ENCODE measurements at places on chromosomes 3 and 15.

DNA sequence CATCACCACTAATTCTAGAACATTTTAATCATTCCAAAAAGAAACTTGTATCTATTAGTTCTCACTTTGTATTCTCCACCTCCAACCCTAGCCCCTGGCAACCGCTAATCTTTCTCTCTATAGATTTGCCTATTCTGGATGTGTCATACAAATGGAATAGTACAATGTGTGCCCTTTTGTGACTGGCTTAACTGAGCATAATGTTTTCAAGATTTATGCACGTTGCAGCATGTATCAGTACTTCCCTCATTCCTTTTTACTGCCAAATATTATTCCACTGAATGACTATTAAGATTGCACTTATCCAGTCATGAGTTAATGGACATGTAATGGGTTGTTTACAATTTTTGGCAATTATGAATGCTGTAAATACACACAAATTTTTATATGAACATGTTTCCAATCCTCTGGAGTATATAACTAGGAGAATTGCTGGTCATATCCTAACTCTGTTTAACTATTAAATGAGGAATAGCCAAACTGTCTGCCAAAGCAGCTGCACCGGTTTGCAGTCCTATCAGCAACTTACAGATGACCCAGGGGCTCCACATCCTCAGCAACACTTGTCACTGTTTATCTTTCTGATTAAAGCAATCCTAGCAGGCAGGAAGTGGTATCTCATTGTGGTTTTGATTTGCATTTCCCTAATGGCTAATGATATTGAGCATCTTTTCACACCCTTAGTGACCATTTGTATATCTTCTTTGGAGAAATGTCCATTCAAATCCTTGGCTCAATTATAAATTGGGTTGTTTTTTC, 42.9 kb downstream of the DCUN1D1 start:
- no peak for DNase-seq

- DNase-seq: no peak
Measured at GRCh38 chr15:66220601-66221000, 32.9 kb downstream of the MEGF11 start.

DNA sequence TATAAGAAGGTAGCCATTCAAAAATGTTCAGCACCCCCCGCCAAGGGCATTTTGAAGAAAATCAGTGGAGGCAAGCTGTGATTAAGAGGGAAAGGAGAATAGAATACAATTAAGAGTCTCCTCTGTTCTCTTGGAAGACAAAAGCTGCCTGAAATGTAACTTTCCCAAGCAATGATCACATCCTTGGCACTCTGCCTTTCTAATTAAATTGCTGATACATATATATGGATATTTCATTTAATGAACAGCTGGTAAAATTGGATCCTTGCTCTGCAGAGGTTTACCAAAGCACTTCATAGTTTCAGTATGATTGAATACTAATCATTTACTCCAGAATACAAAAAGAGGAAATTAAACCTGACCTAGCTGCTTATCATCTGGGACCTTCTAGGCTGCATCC, 10.4 kb downstream of the COL6A6 start:
- no peak for DNase-seq

GRCh38 chr3:132038198-132038825, 3.5 kb upstream of the CPNE4 start:
- no peak for DNase-seq

DNA sequence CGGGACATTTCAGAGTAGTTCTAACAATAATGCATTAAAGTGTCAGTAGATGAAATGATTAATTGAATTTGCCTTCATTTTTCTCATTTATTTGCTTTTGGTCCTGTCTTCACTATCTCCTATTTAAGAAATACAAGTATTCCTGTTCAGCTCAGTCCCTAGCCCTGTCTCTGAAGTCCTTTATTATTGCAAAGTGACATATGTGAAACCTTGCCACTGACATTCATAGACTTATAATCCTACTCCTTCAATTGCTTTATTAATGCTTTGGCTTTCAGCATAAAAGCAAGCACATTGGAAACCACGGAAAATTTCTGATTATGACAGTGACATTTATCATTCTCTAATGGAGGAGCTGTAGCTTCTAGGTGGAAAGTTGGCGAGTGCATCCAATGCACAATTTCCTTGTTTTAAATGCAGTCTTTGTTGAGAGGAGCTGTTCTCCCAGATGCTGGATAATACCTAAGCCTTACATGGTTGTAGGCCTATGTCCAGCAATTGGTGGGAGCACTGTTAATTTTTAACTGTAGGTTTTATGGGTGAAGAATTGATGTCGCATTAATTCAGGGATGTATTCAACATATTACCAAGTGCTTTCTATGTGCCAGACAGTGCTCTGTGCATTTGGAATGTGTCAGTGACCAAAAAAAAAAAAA, 337.8 kb downstream of the FEZF2 start:
- DNase-seq: no peak

DNA sequence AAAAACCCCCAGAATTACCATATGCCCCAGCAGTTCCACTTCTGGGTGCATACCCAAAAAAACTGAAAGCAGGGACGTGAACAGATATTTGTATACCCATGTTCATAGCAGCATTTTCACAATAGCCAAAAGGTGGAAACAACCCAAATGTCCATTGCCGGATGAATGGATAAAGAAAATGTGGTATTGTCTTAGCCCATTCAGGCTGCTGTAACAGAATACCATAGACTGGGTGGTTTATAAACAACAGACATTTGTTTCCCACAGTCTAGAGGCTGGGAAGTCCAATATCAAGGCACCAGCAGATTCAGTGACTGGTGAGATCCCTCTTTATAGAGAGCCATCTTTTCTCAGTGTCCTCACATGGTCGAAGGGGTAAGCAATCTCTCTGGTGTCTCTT, 182.1 kb upstream of the ANKRD28 start:
- no peak for DNase-seq

- DNase-seq: peak; percentile 18
Measured at GRCh38 chr3:172522871-172523818, at the start of gene TNFSF10. TNFSF10 (minus strand) TSS chr3:172523430; CDS start chr3:172523384, 46 bp downstream.

- DNase-seq: no peak
Measured at GRCh38 chr15:80815106-80815505, 35.9 kb downstream of the CEMIP start.

GRCh38 chr15:78308422-78309032, 9.1 kb upstream of the SKIC8 start:
- DNase-seq: no peak

GRCh38 chr3:23402728-23403492, 199.8 kb downstream of the UBE2E2 start:
- DNase-seq: no peak

DNA sequence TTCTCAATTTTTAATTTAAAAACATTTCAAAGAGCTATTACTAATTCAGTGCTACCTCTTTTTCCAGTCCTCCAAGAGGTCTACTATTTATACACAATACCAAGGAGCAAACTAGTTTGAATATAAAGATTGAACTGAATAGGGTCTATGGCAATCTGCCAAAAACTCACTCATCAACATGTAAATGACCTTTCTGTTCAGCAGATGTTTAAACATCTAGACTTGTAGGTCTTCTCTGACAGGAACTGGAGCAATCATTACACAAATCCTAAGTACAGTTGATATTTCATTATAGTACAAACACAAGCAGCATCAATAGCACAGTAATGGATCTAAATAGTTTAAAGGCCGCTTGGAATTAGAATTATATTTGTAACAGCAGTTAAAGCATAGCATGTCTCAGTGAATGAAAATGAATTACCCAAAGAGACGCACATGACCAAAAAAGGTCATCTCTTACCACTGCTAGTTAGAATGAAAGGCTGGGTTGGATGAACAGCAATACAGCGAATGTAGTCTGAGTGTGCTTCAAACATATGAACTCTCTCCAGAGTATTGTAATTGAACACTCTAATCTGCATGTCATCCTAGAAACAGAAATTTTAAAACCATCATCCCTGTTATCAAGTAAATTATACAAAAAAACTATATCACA, 10.7 kb downstream of the COPB2 start:
- no peak for DNase-seq

DNA sequence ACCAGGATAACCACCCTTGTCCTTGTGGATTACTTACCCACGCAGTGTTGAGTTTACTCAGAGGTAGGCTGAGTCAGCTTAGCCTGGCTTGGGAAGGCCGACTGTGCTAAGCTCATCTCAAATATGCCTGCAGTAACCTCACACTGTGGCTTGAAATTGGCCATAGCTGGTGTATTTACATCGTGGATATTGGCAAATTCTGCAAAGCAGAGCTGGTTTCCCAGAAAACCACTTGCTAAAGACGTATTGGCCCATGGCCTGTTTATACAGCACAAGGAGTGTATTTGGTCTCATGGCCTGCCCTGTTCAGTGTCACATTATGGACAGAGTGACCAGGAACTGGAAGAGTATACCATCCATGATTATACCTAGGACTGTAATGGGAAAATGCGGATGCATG, 170.5 kb upstream of the UBE3A start:
- DNase-seq: no peak

- DNase-seq: no peak
Measured at GRCh38 chr3:59334585-59334984, 284.8 kb upstream of the CFAP20DC start.

DNA sequence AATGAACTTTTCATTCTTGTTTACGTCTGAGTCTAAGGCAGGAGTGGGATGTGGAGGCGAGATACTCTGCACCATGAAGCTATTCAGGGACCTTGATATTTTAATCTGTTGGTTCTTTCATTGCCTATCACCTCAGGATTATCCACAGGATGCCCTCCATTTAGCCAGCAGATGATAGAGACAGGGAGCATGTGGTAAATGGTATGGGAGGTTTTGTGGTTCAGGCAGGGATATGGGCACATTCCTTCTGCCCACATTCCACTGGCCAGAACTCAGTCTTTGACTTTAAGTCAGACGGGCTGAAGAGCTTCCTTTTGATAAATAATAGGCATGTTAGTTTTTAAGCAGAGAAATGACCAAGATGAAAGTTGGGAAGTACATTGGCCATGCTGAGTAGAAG, 548.0 kb upstream of the CCDC54 start:
- no peak for DNase-seq

DNA sequence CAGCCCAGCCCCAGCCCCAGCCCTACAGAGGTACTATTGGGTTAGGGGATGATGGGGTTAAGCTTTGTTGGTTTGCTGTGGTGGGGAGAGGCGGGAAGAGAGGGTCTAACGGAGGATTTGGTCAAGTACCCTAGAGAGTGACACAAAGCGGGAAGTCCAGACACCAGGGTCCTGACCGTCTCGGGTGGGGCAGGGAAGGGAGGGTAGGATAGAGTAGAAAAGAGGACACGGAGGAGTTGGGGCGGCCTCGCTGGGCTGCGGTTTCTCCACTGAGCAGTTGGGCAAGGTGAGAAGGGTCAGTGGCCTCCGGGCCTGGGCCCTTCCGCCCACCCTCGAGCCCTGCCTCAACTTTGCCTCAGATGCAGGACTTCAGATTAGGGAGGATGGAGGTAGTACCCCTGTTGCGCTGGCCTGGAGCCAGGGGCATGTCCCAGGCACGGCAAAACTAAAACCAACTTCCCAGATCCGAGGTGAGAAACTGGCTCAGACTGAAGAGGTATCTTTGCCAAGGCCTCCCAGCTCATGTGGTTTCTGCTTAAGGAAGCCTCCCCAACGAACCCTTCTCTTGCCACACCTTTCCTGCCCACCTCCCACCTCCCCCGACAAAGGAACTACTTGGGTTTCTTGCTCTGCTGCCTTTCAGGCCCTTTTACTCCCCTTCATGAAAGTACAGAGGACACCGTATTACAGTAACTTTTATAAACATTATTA, 551 bp downstream of the PML start:
- DNase-seq: no peak

DNA sequence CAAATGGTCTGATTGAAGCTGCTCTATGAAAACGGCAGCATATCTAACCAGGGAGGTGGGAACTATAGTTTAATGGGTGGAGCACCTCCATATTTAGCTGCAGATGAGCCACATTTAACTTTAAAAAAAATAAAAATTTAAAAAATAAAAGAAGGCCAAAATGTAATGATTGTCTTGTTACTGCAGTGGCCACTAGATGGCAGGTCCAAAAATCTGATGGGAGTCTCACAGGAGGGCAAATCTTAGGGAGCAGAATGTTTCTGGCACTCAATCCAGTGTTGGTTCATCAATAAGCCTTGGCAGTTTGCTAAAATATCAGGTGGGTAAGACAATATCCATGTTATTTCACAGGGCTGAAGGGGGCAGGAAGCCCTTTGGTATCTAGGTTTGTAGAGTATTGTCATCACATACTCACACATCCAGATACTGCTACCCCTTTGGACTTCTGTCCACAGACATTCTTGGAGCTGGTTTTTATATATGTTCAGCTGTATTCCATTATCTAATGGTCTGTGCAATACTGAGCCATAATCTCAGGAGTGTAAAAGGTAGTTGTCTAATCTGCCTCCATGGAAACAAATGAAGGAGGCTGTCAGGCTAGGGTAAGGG, 233.3 kb downstream of the TIGIT start:
- no peak for DNase-seq

DNA sequence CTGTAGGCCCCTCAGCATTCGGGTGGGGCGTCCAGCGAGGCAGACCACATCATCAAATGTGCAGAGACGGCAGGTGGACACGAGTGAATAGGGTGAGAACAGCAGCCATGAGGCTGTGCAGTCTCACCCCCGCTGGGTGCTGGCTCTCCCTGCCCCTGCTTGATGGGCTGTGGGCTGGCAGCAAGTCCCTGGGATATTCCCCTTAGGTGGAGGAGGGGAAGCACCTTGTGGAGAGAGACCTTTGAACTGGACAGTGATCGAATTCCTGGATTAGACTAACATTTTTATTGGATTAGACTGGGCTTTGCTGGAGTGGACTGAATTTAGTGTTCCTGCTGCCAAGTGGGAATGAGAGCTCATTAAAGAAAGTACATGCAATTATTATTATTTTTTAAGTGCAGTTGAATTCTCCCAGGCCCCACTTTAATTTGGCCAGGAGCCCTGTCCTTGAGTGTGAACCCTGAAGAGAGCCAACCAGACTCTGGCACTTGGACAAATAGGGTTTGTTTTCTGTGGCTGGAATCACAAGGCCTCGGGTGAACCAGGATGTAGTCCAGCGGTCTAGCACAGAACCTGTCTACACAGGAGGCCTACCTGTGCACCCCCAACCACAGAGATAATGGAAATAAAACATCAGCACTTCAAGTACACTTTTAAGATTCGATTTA, 193.1 kb downstream of the ABHD5 start:
- no peak for DNase-seq

DNA sequence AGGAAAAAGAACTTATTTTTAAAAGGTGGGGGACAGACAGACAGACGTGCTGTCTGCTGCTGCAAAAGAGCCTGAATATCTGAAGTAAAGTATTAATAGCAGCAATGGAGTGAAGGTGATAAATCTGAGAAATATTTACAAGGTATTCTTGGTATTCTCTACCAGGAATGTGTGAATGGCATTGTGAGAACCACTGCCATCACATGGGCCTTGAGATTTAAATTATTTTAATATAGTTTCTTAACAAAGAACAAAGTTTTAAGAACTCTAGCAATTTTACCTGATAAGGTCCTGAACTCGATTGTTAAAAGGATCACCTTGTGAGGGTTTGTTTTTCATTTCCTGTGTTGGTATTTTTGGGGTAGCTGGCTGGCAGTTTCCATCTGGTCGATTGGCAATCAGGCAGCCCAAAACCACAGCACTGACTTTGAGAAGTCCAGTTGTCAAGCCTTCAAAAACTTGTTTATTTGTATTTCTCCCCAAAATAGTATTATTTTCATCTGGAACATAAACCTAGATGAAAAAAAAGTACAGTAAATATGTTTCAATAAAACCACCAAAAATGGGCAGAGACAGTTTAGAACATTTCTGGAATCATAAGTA, 97.3 kb downstream of the ISL2 start:
- DNase-seq: no peak

All from stimulated activated CD8-positive, alpha-beta memory T cell treated with anti-CD3 and anti-CD28 coated beads, Interleukin-2, amount 100 ng/mL, for 1 hour (primary cell).